ENCODE measurements at places on chromosomes 5 and 9. TPM values are rescaled to one million over a fixed set of nuclear protein-coding genes. Genes with fewer than 3 reads are reported as not detected.

IL31RA gene
- total RNA-seq = 0.90 TPM

IRX1 gene
- total RNA-seq = not detected

TTC39B gene
- 5.4 TPM for total RNA-seq

PTGS1 gene
- total RNA-seq = 14.6 TPM

SPACA9 gene
- 4.7 TPM for total RNA-seq

OR1J2 gene
- total RNA-seq = not detected

SMU1 gene
- 21.7 TPM for total RNA-seq

All from endothelial cell of umbilical vein (primary cell).